ENCODE measurements at places on chromosomes 3 and 15.

DNA sequence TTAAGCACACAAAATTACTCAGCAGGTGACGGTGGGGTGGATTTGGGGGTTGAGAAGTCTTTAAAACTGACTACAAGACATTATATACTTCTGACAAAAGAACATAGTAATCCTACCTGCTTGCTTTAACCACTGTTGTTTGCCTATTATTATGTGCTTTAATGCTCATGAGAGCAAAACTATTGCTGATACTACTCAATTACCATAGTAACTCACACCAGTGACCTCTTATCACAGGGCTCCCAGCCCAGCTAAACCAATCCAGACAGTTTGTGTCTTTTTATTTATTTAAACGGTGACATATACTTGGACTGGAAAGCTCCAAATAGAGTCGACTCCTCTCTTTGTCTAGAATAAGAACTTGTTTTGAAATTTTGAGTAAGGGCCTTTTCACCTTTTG, 42.8 kb upstream of the FEZF2 start:
- DNase-seq: no peak

DNA sequence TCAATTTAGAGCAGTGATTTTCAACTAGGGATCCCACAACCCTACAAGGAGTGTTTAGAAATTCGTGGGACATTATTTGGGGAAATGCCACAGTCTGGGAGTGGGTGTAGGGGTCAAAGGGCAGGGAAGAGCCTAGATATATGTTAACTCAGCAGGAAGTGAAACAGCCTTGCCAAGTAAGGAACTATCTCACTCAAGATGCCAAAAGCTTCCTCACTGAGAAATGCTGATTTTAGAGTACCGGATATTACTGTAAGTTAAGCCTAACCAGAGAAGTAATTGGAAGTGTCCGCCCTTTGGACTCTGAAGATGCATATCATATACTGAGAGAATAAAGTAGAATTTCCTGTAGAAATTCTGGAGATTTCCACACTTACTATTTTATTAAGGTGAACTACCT, 158.6 kb downstream of the BBX start:
- no peak for DNase-seq

- no peak for DNase-seq
Measured at GRCh38 chr15:56965231-56966013, 47.0 kb downstream of the TCF12 start.

DNA sequence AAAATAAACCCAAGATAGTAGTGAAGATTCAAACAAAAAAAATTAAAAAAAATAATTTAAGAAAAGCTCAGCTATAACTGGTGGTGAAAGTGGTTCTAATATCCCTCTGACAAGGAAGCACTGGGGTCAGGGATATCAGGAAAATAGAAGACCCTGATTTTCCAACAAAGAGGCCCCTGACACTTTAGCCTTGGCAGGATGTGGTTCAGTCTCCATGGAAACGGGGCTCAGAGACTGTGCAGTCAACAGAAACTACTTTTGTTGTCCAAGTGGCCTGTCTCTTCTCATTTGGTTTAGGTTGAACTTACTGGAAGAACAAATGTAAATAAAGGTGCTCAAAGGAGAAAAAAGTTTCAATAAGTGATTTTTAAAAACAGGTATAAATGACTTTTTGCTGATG, 27.2 kb downstream of the INTS14 start:
- no peak for DNase-seq

DNA sequence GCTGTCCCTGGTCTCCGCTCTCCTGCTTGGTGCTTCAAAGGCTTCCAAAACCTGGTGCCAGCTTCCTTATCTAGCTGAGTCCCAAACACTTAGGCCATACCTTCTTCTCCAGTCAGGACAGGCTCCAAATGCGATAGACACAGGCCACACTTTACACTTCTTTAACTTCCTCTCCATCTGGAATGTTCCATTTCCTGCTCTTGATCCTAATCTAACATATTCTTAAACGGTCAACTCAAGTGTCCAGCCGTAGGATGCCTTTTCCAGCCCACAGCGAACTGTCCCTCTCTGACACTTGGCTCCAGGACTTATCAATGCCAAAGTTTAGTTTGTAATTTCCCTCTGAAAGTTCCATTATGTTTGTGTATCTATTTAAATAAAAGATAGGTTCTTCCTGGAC, 19.2 kb upstream of the PLA2G4F start:
- DNase-seq: no peak

GRCh38 chr15:66474135-66474534, 23.4 kb downstream of the SNAPC5 start:
- no peak for DNase-seq

- no peak for DNase-seq
Measured at GRCh38 chr3:110851736-110852135, 219.9 kb upstream of the NECTIN3 start.

GRCh38 chr3:68378631-68379030, 553.7 kb downstream of the TAFA4 start:
- no peak for DNase-seq

- no peak for DNase-seq
Measured at GRCh38 chr15:41983221-41983620, 10.9 kb upstream of the EHD4 start.

DNA sequence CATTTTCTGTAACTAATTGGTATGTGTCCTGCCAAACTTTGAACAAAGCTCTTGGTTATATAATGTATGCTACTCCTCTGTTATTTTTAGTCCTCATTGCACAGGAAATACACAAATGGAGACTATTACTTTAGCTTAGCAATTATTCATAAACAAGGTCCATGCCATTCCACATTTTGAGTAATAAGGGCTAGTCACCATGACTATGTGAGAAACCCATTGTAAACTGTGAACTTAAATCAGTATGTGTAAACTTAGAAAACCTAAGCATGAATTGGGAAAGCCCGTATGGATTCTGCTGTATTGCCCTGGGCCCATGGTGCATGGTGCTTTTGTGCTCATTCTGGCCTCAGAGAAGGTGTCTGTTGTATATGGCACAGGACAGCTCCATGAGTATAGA, 100.3 kb downstream of the HCN4 start:
- DNase-seq: no peak

GRCh38 chr15:27039152-27039551, 68.2 kb downstream of the GABRG3 start:
- DNase-seq: no peak

- DNase-seq: no peak
Measured at GRCh38 chr3:51646091-51646490, 25.0 kb upstream of the TEX264 start.

DNA sequence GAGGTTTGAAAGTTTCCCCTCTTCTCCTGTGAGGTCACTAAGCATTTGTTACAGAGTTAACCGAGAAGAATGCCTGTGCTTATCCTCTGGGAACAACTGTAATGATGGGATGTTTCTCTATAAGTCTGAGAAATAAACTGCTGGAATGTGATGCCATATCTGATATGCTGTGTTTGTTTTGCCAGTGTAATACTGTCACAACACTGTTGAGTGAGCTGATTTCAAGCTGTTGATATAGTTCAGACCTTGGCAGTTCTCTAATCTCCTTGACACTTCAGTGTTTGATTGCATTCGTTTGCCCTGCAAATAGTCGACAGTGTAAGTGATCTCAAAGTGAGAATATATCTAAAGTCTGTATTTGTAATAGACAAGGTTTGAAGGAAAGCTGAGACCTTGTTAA, 73.3 kb downstream of the PTPRG start:
- no peak for DNase-seq

- DNase-seq: no peak
Measured at GRCh38 chr15:66994927-66995656, 70.3 kb upstream of the SMAD3 start.

DNA sequence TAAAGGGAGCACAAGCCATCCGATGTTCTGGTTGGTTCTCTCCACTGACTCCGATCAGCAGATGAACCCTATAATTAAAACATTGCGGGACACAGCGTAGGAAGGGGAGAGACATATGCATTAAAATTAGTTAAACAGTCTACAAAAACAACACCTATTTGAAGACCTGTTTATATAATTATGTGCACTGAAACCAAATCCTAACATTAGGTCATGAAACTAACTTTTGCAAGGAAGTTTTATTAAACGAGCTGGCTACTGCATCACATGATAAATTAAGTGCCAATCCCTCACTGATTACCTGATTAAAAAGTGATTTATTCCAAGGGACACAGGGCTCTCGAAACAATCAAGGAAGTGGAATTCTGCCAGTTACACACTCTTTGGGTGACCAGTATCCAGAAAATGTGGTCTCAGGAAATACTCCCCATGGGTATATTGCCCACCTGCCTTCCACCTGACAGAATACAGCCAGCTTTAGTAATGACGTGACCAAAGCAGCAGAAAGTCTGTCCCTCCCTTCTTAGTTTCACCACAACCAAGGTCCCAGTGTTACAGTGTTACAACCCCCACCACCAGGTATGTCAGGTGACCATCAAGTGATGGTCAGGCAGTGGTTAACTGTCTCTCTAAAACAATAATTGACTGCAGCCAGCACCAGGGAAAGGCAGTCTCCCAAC, 69.5 kb downstream of the HERC1 start:
- DNase-seq: no peak

DNA sequence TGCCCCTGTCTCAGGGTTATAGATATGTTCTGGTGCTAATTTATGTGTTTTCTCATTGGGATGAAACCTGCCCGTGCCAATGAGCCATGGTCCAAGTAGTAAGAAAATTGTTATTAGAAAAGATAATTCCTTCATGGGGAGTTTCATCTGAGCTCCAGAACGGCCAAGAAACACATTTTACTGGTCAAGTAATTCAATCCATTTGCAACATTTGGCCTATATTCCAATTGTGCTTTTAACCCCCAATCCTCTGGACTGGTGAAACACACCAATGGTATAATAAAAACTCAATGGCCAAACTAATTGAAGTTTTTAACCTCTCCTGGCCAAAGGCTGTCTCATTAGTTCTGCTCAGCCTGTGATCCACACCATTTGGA, 53.7 kb upstream of the XCR1 start:
- DNase-seq: no peak

DNA sequence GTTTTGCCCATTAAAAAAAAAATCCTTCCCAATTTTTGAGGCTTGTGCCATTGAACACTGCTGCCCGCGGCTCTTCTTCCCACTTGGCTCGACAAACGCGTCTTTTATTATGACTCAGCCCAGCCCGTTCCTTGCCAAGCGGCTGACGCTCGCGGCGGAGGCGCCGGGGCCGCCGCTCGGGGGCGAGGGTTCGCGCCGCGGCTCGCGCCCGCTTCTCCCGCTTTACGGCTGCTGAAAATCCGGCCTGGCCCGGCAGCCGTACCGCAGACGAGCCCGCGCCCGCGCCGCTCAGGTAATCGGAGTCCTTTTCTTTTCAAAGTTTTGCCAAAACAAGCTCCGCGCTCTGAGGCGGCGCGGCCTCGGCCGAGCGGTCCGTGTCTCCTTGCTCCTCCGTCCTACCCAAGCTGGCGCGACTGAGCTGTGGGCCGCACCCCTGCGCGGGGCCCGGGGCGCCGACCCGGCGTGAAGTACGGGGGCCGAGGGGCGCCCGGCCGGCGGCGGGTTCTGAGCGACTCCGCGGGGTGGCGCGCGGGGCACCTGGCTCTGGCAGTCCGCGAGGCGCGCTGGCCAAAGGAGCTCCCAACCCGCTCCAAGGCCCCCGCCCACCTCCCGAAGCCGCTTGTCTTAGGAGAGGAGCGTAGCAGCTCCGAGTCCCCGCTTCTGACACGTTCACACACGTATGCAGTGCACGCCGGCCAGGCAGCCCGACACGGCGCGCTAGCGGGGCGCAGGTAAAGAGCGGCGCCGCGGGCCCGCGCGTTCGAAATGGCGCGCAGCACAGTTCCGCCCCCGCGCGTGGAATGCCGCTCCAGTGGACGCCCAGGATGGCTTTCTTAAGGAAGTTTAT, 418.2 kb upstream of the NAALADL2 start:
- peak; percentile 97 for DNase-seq

GRCh38 chr3:105228696-105229095, 138.0 kb upstream of the ALCAM start:
- DNase-seq: no peak

GRCh38 chr3:28935146-28935545, 345.7 kb upstream of the RBMS3 start:
- no peak for DNase-seq

GRCh38 chr3:71681224-71681668, 44.0 kb downstream of the EIF4E3 start:
- no peak for DNase-seq

DNA sequence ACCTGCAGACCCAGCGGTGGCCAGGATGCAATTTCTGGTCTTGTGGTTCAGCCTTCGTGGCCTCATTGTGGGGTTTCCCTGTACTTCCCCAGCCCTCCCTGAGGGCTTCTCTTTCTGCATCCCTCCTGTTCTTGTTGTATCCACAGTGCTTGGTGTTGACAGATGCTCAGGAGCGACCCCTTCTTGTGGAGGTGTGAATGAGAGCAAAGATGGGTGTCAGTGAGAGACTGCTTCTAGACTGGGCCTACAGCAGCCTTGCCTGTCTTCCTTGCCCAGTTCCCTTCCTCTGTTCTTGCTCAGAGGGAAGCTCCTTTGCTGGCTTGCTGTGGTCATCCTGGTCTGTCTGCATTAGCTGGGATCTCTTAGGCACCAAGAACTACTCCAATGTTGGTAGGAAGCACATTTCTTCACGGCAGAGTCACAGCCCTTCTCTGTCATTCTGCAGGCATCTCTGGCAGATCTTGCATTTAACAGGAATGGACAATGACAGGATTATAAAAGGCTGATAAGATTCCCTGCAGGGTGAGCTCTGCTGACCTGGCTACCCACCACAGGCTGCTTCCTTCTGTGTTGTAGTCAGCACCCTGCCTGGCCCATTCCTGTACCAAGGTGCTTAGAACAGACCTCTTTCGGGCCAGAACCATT, 317.8 kb upstream of the C2CD4B start:
- no peak for DNase-seq

- DNase-seq: peak; percentile 32
Measured at GRCh38 chr3:169624533-169624972, 39.0 kb downstream of the MECOM start.

DNA sequence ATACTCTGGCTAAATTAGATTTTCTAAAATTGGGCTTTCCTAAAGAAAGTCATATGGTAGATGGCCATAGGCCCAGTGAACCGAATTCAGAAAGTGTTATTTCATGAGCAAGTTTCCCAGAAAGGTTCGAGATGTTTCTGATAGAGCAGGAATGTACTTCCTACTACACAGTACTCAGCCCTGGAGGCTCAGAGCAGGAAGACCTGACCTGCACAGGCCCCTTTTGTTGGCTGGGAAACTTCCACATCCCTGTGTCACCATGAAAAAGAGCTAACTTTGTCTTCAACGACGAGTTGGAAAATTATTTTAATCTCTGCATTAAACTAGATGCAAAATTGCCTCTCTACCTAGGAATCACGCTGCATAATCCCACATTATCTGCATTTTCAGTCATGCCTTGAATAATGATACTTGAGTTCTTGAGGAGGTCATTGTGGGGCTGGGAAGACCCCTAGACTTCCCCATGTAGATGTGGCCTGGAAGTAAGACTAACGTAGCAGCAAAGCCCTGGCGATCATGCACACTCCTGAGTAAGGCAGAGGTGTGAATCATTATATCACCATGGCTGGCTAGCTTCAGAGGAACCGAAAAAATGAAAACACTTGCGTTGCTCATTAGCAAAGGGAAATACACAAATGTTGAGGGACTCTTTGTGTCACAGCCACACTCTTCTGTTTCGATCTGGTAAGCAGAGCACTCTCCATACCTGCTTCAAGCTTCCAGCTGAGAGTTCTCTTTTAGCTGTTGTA, 47.1 kb downstream of the CMTM7 start:
- no peak for DNase-seq

- no peak for DNase-seq
Measured at GRCh38 chr3:134955874-134956273, 160.8 kb downstream of the EPHB1 start.

GRCh38 chr15:55552926-55553325, 35.2 kb downstream of the PYGO1 start:
- peak; percentile 89 for DNase-seq

Measured in NCI-H524 (cell line).